Natural killer cell treated with Interleukin-12 subunit alpha and Interleukin-12 subunit beta and Interleukin-15 and Interleukin-18, amount 100 ng/mL, for 72 hours (primary cell): ENCODE measurements at places on chromosomes 2 and 18. TPM values are rescaled to one million over a fixed set of nuclear protein-coding genes. Genes with fewer than 3 reads are reported as not detected.

GRCh38 chr2:2842466-2842865, 511.4 kb upstream of the MYT1L start:
- no peak for DNase-seq

DNA sequence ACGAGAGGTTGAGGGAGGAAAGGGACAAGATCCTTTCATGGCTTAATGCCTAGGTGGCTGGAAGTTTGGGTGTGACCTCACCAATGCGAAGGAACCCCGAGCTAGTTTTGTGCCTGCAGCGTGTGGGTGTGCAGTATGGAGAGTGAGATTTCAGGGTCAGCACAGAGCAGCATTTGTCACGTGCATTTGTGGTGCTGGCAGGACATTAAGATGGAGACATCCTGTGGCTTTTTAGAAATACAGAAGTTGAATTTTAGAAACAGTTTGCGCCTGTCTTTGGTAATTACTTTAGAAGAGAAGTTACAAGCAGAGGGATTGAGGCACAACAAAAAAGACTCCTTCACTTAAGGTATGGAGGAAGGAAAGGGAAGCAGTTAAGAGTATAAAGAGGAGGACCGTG, 258.2 kb upstream of the THUMPD2 start:
- no peak for DNase-seq

- DNase-seq: no peak
Observed at GRCh38 chr18:61841706-61842105, 51.1 kb downstream of the RNF152 start.

Gene SNORC
- 1.5 TPM for total RNA-seq
